Kidney epithelial cell (primary cell): ENCODE measurements at places on chromosomes 4 and X. TPM values are rescaled to one million over a fixed set of nuclear protein-coding genes. Genes with fewer than 3 reads are reported as not detected.

- DNase-seq: no peak
Observed at GRCh38 chr4:159190651-159191050, 87.8 kb downstream of the RAPGEF2 start.

DNA sequence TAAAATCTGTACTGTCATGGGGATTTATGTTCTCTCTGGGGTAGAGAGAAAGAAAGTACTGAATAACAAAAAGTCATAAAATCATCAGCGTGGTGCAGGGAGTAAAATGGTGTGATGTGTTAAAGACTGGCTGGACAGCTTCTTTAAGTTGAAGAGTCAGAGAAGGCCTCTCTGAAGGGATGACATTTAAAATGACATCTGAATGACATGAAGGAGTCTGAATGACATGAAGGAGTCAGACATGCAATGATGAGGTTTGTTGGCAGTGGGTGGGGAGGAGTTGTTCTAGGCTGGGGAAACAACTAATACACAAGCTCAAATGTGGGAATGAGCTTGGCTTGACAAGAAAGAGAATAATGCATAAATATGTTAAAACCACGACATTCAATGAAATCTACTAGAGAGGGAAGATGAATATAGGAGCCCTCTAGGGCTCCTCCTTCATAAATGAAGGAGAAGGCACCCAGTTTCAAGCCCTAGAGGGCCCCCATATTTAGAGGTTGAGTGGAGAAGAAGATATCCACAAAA, 63.9 kb upstream of the KIT start:
- no peak for DNase-seq

DNA sequence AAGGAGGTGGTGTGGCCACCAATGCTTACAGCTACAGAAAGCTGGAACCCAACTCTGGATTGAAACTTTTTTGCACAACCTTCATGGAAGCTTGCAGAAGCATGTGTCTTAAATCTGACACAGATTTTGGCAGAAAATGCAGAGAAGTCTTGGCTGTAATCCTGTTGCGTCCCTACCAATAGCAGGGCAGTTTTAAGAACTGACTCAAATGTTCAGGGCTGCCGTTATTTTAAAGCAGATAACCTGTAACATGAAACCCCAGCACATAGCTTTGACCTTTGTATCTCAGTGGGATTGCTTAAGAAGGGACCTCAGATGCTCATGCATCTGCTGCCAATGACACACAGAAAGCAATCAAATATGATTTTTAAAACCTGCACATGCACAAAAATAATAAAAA, at the start of gene VEGFD:
TSS of gene VEGFD (minus strand) at position 110 of the 400 bp plus-strand sequence. CDS start 467 bp downstream, outside the sequence.
- DNase-seq: no peak

GRCh38 chrX:46036508-46036907, 508.7 kb downstream of the ZNF674 start:
- DNase-seq: no peak

DNA sequence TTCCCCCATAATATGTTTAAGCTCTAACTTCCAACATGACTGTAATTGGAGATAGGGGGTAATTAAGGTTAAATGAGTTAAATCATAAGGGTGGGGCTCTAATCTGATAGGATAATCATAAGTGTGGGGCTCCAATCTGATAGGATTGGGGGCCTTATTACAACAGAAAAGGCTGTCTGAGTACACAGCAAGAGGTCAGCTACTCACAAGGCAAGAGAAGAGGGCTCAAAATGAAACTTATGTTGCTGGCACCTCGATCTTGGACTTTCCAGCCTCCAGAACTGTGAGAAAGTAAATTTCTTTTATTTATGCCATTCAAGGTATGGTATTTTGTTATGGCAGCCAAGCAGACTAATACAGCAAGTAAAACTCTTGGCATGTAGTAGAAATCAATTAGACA, 16.4 kb downstream of the SH2D1A start:
- no peak for DNase-seq

DNA sequence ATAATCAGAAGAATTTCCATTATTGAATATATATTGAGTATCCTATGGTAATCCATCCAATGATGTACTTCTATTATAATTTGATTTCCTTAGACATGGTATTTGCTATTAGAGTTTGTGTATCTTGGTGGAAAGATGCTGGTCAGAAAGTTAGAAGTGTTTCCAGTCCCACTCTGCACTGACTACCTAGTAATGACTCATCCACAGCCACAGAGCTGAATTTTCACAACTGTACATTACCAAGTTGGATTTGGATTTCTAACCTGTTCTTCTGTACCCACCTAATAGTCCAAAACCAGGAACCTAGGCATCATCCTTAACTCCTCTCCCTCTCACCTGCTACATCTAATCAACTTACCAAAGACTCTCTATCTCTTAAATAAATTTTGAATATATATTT, 145.4 kb downstream of the REELD1 start:
- no peak for DNase-seq

DNA sequence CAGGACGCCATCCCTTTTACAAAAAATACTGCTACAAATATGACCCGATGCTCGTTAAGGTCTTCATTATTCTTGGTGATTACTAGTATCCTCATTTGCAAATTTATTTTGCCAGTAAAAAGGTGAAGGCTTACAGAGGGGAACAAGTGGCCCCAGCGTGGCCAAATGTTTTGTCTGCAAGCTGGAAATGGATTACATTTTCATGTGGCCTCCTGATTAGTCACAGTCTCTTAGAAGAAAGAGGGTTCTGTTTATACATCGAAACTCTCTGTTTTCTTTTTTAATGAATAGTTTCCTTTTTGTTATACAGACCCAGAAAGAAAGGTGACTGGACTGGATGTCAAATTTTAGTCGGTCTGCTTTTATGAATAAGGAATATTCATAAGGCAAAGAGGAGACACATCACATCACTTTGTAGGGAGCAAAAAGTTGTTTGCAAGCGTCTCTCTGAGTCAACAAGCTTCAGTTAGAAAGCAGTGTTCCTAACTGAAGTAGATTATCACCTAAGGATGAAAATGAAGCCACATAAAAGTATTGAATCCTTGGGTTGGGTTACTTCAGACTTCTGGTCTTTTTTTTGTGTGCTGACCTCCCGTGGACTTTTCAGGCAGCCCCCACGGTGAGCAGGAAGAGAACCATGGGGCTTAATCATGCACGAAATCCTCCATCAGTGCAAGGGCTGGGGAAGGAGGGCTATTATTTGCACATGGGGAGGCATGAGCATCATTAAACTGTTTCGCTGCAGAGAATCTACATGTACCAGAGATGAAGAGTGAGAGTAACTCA, 125.6 kb downstream of the ARSF start:
- no peak for DNase-seq

DNA sequence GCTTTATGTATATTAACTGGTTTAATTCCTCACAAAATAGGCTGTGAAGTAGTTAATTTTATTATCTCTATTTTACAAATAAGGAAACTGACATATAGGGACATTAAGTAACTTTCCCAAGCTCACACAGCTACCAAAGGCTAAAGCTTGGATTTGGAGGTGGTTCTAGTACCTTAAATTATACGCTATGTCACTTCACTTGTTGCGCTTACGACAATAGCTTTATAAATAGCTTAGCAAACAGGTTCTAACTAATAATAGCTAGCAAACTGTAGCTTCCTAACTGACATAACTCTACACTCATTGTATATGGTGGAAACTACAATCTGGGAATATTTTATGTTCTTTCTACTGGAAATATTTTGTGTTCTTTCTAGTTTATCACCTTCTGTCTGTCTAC, 666.4 kb upstream of the CPEB2 start:
- DNase-seq: no peak

- no peak for DNase-seq
Observed at GRCh38 chr4:156634612-156635011, 337.0 kb downstream of the PDGFC start.

GRCh38 chr4:37646247-37646646, 39.9 kb downstream of the RELL1 start:
- no peak for DNase-seq

DNA sequence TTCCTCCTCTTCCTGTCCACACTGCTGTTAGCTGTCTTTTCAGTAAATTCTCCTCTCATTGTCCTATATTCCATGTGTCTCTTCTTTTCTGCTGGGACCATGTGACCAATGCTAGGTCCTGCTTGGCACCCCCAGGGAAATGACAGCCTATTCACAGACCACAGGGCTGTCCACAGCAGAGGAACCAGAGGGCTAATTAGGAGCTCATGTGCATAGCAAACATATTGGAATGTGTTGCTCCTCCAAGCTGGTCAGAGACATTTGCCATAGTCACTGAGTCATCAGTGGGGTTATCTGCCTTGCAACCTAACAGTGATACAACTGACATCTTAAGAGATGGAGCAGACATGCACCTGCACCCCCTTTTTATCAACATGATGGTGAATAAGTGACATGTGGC, 67.9 kb upstream of the PUDP start:
- DNase-seq: no peak

- DNase-seq: no peak
Observed at GRCh38 chrX:102067966-102068723, 57.3 kb upstream of the TCEAL2 start.

- DNase-seq: no peak
Observed at GRCh38 chr4:73139245-73139644, 69.7 kb upstream of the COX18 start.

DNA sequence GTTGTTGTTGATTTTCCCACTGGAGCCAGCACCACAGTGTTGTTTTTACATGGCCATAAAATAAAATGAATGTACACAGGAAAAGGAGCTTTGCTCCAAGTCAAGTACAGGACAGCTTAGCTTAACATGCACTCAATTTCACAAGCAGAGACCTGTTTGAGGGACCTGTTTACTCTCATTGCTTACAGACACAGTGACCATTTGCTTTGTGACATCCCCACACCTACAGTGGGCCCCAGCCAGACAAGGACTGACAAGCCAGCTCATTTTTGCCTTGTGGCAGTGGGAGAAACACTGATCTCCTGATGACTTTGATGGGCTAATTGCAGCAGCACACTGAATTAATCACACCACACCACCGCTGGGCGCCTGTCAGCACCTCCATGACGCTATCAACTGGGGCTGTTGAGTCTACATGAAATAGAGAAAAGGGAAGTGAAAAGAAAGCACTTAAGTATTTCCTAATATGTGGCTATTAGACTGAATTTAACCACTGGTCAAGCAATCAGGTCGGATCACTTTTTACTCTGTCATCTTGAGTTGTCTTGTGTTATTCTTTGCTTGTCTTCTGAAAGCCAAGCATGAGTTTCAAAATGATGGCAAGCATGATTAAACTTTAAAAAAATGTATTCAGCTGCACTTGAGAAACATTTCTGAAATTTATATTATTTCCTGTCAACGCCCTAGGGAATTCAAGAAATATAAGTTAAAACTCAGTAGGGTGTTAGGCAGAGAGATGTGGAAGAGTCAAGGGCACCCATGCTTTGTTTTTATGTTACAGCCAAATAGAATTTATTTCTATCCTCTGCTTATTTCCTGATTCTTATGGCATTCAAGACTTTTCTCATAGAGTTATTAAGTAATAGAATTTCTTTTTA, 557.7 kb downstream of the RAB28 start:
- no peak for DNase-seq

- no peak for DNase-seq
Observed at GRCh38 chr4:4339504-4340085, 47.3 kb upstream of the NSG1 start.

DNA sequence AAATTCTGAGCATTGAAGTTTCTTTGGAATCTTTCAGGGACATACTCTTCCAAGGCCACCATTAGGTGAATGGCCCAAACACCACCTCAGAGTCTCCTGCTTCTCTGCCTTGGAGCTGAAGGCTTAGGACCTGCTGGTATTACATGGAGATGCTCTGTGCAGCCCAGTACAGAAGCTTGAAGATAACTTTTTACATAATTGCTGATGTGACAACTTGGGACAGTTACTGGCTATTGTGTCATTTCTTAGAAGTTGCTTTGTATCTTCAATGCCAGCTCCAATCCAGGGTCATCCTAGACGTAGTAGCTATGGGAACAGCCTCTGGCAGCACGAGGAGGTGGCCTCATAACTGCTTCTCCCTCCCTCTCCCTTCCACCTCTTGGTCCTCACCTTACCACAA, 60.5 kb downstream of the RTL5 start:
- no peak for DNase-seq

- peak; percentile 18 for DNase-seq
Observed at GRCh38 chr4:138405934-138406567, 163.9 kb upstream of the SLC7A11 start.

DNA sequence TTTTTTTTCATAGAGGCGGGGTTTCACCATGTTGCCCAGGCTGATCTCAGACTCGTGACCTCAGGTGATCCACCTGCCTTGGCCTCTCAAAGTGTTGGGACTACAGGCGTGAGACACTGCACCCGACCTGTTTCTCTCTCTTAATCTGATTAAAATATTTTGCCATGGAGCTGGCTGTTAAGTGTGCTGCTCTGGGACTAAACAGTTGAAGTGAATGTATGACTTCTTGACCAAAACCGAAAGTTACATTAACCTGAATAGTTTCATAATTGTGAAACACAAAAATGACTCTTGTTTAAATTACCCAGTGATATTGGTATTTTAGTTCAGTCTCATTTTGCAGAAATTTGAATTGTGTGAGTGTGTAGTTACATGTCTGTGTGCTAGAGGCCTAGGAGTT, 2548.6 kb downstream of the PCDH7 start:
- no peak for DNase-seq

DNA sequence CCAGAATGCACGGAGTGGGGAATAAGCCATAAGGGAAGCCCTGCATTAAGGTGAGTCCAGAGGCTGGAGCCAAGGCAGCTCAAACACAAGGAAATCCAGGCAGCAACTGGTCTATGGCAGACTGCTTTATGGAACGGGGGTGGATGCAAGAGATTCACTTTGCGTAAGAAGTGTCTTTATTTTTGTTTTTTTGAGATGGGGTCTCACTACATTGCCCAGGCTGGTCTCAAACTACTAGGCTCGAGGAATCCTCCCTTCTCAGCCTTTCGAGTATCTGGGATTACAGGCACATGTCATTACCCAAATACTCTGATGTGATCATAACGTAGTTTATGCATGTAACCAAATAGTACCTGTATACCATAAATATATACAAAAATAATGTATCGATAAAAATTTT, 199.5 kb downstream of the MAML3 start:
- no peak for DNase-seq

Gene HS3ST1
- 2.4 and 3.6 TPM in 2 replicates for total RNA-seq

Gene ABLIM2
- 1.3 and 7.2 TPM in 2 replicates for total RNA-seq

Gene GRIA2
- total RNA-seq: not detected in 2 replicates

Gene SMIM10
- total RNA-seq: 1.6 and 1.9 TPM in 2 replicates

Gene KLHL4
- 0.68 and 1.1 TPM in 2 replicates for total RNA-seq

Gene RADX
- total RNA-seq: 3.6 and 10.0 TPM in 2 replicates

Gene PAK3
- total RNA-seq: 2.3 and 3.0 TPM in 2 replicates

Gene NWD2
- total RNA-seq: 0.04 and 0.07 TPM in 2 replicates

Gene BTK
- not detected in 2 replicates for total RNA-seq

Gene SLC9B1
- 0.21 and 4.2 TPM in 2 replicates for total RNA-seq
